ENCODE measurements at places on chromosomes 2 and 18.

- DNase-seq = no peak
These were observed 487.9 kb downstream of the STK39 start for GRCh38 chr2:167759531-167759930.

GRCh38 chr2:36373149-36373926 is 17.8 kb downstream of the CRIM1 start:
- DNase-seq = no peak

DNA sequence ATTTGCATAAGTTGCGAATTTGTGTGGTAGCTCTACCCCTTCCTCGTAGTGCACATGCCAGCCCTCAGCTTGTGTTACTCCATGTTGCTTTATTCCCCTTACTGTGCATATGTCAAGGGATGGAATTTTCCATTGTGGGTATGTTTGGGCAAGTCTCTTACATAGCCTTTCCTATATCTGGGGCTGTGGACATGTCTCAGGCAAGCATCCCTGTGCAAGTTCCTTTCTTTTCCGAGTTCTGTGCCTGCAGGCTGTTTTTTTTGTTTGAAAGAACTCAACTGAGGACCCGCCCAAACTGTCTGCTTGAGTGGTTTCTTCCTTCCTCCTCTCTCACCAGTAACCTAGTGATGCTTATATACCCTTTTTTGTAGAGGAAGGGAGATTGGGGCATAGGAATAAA is 1739.1 kb upstream of the PIK3C3 start:
- no peak for DNase-seq

GRCh38 chr18:31241900-31242409 is 76.0 kb upstream of the DSG1 start:
- no peak for DNase-seq

- no peak for DNase-seq
These were observed 155.5 kb downstream of the MTX2 start for GRCh38 chr2:176424746-176425145.

- no peak for DNase-seq
These were observed 50.6 kb downstream of the GALNT3 start for GRCh38 chr2:165743442-165743841.

GRCh38 chr2:173963323-173963816 is 1.8 kb downstream of the SP3 start:
- peak; percentile 93 for DNase-seq

DNA sequence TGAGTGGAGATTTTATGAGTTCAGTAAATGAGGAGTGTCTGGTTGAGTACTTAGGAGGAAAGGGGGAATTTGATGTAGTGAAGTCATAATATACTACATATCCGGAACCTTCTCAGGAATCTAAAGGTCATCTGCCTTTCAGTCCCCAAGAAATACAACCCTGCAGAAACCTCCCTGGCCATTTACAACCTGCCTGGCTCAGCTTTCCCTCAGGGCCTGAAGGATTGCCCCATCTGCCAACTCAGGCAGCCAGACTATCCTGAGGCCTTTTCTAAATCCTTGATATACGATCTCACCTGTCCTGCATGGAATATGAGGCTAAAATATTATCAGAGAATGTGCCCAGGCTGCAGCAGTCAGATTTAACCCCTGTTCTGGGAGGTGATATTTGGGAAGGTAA is 165.4 kb upstream of the SPOPL start:
- no peak for DNase-seq

GRCh38 chr2:162072976-162073887 is 783 bp downstream of the DPP4 start:
- DNase-seq = no peak

- no peak for DNase-seq
These were observed 1.5 kb upstream of the KLHL30 start for GRCh38 chr2:238136820-238137537.

DNA sequence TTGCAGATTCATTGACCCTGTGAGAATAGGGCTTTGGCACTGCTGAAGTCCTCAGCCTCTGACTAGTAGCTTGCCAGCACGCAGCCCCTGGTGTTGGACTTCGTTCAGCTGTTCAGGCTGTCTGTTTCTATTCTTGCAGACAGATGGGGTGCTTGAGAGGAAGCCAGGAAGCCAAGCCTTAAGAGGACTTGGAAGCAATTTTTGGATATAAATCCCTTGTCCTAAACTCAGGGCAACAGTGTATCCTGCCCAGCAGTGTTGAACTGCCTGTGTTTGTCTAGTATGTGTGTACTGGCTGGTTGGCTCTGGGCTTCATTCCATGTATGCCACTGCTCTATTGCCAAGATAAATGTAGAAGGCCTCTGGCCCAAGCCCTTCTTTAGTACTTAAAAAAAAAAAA is 108.6 kb downstream of the COMMD1 start:
- no peak for DNase-seq

DNA sequence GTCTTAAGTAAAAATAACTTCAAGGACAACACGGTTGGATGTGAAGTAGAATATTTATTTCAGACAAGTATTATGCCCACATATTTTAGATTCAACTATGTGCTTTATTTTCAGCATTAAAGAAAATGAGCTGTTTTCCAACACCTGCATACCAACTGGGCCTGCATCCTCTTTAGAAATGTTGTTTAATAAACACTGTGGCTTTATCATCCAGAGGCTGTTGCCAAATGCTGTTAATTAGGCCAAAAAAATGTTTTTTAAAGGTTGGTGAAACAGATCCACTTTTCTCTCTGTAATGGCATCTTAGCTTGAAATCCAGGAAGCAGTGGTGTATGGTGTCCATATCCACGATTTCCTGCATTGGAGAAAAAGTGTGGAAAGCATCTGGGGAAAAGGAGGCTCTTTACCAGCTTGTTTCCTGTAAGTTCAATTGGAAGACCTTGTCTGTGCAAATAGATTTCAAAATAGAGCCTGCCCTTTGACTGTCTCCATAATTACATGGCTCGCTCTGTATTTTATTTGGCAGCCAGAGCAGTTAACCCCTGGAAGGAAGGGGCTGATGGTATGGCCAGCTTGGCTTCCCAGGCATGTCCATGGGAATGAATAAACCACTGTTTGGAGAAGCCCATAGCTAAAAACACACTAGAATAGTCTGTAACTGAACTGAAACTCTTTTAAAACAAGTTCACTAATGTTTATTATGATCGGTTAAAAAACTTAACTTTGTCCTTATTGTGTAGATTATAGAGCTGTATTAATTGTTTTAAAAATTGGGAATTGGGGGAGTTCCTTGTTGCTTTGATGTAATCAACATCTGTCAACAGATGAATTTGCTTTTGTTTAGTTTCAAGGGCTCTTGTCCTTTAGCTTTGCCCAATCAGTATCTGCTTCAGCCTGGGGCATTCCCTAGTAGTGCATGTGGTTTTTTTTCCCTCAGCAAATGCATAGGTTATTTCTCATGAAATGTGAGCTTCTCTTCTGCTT is 33.0 kb upstream of the DLX1 start:
- DNase-seq = no peak

- DNase-seq = no peak
These were observed 36.1 kb upstream of the GPR17 start for GRCh38 chr2:127609818-127610217.

GRCh38 chr2:82839036-82839435 is 1620.0 kb downstream of the SUCLG1 start:
- no peak for DNase-seq

DNA sequence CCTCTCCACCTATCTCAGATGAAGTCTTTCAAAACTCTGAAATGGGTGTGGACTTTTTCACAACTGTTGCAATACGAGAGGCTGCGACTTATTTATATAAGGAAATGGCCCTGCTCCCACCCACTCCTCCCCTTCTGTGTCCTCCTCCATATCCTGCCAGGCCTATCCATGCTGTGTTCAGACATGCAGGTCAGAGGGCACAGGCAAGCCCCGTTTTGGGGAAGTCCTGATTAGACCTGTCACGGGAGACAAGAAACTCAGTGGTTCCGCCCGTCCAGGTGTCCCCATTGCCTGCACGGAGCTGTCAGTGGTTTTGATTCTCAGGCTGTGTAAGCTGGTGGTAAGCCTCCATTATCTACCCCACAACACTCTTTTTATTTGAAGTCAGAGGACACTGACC is 99.6 kb upstream of the MGAT5 start:
- no peak for DNase-seq

GRCh38 chr2:88019985-88020384 is 3.6 kb upstream of the RNU2-63P start:
- no peak for DNase-seq

DNA sequence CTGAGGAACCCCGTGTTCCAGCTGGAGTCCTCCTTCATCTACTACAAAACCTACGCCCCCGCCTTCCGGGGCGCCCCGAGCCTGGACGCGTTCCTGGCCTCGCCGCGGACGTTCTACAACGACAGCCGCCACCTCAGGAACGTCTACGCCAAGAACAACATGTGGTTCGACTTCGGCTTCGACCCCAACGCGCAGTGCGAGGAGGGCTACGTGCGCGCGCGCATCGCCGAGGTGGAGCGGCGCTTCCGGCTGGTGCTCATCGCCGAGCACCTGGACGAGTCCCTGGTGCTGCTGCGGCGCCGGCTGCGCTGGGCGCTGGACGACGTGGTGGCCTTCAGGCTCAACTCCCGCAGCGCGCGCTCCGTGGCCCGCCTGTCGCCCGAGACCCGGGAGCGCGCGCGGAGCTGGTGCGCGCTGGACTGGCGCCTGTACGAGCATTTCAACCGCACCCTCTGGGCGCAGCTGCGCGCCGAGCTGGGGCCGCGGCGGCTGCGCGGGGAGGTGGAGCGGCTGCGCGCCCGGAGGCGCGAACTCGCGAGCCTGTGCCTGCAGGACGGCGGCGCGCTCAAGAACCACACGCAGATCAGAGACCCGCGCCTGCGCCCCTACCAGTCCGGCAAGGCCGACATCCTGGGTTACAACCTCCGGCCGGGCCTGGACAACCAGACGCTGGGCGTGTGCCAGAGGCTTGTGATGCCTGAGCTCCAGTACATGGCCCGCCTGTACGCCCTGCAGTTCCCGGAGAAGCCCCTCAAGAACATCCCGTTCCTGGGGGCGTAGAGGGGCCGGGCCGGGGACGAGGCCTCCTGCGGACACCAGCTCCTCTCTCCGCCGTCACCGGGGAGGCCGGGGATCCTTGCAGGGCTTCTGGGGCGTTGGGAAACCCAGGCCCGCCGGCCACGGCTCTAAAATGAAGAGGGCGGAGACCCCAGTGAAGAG is 5.3 kb upstream of the NEU4 start:
- no peak for DNase-seq

GRCh38 chr2:115165529-115166109 is 723.2 kb downstream of the DPP10 start:
- DNase-seq = no peak

GRCh38 chr2:44906972-44907371 is 34.5 kb upstream of the SIX3 start:
- no peak for DNase-seq

DNA sequence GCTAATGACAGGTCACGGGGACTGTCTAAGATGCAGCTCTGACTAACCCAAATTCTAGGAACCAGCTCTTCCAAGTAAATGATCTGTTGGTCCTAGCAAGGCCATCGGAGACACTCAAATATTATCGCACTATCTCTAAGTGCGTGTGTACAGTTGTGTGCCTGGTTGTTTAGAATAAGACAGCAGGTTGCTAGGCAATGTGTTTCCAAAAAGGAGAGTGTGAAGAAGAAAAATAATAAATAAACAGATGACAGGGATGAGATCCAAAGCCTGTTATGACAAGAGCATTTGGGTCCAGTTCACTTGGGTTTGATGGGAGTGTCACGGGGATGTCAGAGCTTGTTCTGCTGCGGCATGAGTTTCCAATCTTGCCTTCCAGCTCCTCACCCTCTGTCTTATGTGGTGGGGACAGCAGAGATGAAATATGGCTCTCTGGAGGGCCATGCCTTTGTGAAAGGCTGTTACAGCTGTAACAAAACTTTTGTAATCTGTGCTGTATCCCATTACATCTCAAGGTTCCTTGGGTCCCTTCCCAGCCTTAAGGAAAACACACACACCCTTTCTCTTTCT is 127.5 kb upstream of the TNP1 start:
- DNase-seq = no peak

- no peak for DNase-seq
These were observed 8.5 kb upstream of the TWIST2 start for GRCh38 chr2:238839428-238839827.

- DNase-seq = no peak
These were observed 11.7 kb downstream of the SH3YL1 start for GRCh38 chr2:252001-252602.

DNA sequence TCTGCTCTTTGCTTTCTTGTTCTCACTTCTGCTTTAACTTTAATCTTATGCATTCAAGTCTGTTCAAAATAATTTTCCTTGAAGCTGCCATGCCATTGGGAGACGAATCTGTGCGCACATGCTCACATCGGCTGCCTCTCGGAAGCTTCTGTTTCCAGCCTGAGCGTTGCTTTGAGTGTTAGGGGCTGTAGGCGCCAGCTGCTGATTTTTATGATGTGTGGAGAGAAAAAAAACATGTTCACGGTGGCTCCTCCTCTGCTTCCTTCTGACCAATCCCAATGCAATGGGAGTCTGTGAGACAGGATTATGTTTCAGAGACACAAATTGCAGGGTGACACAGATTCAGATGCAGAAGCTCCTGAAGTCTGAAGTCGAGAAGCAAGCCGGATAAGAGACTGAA is at the start of gene MC4R:
Gene MC4R (minus strand): TSS at position 180 of the 400 bp plus-strand sequence. CDS start 426 bp downstream, outside the sequence.
- no peak for DNase-seq

DNA sequence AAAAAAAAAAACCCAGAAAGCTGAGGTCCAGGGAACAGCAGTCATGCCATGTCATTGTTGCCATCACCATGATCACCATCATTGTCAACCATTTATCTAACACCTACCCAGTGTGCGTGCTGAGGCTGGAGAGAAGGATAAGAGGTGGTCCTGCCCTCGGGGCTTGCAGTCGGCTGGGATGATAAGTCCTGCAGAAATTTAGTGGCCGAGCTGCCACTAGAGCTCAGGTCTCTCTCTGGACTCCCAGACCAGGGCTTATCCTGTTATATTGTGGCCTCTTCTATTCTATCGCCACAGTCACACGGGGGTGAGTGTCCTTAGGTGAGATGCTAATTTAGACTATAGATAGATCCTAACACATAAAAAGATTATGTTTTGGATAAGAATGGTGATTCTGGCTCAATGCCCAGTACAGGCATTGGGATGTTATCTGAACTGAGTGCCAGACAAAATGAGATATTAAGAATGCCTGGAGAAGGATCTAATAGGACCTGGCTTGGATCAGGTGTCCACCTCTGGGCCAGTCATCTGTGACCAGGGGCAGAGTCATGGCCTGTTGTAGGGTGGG is 43.2 kb upstream of the YWHAQ start:
- no peak for DNase-seq

GRCh38 chr18:26909599-26910290 is 44.2 kb upstream of the AQP4 start:
- no peak for DNase-seq

GRCh38 chr2:236113948-236114347 is 54.2 kb downstream of the GBX2 start:
- no peak for DNase-seq

DNA sequence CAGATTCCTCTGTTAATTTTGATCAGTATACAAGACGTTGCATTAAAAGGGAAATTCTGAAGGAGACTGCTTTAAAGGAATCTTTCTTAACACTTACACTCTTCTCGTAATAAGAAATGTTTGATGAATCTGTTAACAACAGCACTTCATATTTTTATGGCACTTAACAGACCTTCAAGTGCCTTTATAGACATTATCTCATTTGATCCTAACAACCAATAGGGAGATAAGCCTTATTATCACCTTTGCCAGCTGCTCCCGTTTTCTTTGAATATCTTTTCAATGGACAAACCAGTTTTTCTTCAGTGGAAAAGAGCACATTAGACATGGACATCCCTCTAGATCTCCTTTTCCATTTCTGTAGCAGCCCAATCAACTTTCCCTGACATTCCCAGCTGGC is 653.0 kb upstream of the FAM98A start:
- no peak for DNase-seq

- no peak for DNase-seq
These were observed 107.0 kb downstream of the EXOC6B start for GRCh38 chr2:72718876-72719275.
